Activated CD4-positive, alpha-beta memory T cell treated with anti-CD3 and anti-CD28 coated beads, Interleukin-2, amount 10 ng/mL, durations not matched to agents 7 days and 5 days (primary cell): ENCODE measurements at places on chromosomes 3 and 15. TPM values are rescaled to one million over a fixed set of nuclear protein-coding genes. Genes with fewer than 3 reads are reported as not detected.

DNA sequence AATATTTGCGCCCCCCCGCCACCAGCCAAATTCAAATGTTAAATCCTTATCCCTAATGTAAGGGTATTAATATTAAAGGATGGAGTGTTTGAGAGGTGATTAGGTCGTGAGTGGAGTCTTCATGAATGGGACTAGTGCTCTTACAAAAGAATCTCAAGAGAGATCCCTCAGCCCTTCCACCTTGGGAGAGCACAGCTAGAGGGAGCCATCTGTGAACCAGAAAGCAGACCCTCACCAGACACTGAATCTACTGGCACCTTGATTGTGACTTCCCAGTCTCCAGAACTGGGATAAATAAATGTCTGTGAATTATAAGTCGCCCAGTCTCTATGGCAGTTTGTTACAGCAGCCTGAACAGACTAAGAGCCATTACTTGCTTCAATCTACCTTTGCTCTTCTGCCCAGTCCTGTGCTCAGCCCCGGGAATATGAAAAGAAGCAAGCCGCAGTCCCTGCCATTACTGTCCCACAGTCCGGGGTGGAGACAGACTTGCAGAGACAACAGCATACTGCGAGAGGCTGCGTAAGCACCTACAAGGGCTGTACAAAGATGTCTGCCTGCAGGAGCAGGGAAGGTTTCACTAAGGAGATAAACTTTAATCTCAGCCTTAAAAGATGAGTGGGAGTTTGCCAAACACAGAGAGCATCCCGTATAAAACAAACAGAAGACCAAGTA, 110.7 kb upstream of the TMCO5A start:
- no peak overlapping the region for H3K27ac ChIP-seq
- no peak overlapping the region for H3K4me3 ChIP-seq
- no peaks in the 10 kb centered on the region for H3K36me3 ChIP-seq
- H3K27me3 ChIP-seq, result peaks cover 4% of the 10 kb centered on the region

GRCh38 chr15:69518806-69519205, 66.2 kb downstream of the RPLP1 start:
- H3K36me3 ChIP-seq, result no peaks in the 10 kb centered on the region
- H3K4me1 ChIP-seq, result no peaks in the 10 kb centered on the region
- DNase-seq, result no peak
- no peak overlapping the region for H3K27ac ChIP-seq

DNA sequence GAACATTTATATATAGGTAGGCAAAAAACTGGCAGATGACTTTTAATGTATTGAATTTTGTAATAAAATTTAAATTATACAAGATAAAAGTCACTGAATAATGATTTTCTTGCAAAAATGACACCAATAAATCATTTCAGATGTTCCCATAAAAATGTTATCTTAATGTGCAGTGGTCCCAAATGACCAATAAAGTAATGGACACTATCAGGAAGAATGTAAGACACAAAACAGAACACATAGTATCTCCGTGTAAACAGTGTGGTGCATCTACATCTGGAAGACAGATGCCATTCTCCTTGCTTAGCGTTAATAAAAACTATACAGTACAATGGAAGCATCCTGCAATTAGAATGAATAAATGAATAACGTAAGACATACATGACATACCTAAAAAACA, 41.5 kb downstream of the FGF7 start:
- H3K36me3 ChIP-seq, result no peaks in the 10 kb centered on the region
- no peak overlapping the region for H3K27ac ChIP-seq
- DNase-seq, result no peak
- H3K4me1 ChIP-seq, result peaks cover 8% of the 10 kb centered on the region
- no peak overlapping the region for H3K4me3 ChIP-seq

DNA sequence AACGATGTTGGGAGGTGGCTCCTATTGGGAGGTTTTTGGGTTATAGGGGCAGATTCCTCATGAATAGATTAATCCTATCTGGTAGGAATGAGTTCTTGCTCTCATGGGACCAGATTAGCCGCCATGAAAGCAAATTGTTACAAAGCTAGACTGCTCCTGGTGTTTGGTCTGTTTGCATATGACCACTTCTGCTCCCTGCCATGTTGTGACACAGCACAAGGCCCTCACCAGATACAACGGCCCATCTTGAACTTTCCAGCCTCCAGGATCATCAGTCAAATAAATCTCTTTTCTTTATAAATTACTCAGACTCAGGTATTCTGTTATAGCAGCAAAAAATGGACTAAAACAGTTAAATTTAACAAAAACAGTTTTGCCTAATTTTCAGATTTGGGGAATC, 34.4 kb downstream of the TRIM42 start:
- H3K36me3 ChIP-seq, result no peaks in the 10 kb centered on the region
- H3K4me1 ChIP-seq, result no peaks in the 10 kb centered on the region
- no peak for DNase-seq
- no peak overlapping the region for H3K4me3 ChIP-seq
- no peak overlapping the region for H3K27ac ChIP-seq

- no peaks in the 10 kb centered on the region for H3K4me1 ChIP-seq
- DNase-seq, result no peak
- no peak overlapping the region for H3K4me3 ChIP-seq
Measured at GRCh38 chr3:102336130-102336529, 98.7 kb upstream of the ZPLD1 start.

DNA sequence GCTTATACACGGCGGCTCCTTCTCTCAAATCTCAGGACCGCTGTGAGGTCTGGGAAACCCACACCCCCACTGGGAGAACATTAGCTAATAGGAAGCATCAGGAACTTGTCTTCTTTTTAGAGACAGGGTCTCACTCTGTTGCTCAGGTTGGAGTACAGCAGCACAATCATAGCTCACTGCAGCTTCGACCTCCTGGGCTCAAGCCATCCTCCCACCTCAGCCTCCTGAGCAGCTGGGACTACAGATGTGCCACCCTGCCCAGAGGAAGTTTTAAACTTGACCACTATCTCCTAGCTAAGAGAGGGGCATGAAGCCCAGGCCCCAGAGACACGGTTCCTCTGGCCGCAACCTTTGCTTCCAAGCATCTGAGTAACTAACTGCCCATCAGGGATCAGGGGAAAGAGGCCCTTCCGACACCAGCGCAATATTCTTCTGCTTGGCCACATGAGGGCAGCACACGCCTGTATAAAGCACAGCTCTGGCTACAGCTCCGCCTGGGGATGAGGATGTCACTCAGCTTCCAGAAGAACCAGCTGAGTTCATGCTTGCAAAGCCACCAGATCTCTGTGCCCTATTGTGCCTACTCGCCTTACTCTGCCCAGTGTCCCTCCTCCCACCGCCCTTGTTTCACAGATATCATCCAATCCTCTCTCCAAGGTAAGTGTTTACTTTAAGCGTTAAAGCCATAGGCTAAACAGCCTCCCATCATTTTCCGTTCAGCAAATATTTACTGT, 57.6 kb upstream of the SLC6A11 start:
- no peak overlapping the region for H3K4me3 ChIP-seq
- no peaks in the 10 kb centered on the region for H3K36me3 ChIP-seq
- DNase-seq, result peak; percentile 53

DNA sequence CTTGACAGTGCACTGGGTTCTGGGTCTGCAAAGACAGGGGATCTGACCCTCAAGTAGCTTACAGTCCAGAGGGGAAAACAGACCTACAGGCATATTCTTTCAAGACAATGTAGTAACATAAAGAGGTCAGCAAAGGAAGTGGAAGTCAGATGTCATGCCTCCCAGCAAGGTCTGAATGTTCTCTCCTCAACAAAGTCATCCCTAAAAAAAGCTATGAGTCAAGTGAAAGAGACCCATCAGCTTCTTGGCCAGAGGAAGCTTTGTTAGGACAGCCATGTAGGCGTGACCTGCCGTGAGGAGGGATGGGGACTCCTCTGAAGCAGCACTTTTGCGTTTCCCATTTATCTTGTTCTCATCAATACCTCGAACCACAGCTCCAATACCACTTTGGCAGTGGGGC, 331.6 kb upstream of the NR2F2 start:
- no peaks in the 10 kb centered on the region for H3K36me3 ChIP-seq
- H3K4me3 ChIP-seq, result no peak overlapping the region
- no peak overlapping the region for H3K27ac ChIP-seq
- DNase-seq, result no peak

- H3K36me3 ChIP-seq, result no peaks in the 10 kb centered on the region
- H3K27me3 ChIP-seq, result no peaks in the 10 kb centered on the region
- H3K4me1 ChIP-seq, result no peaks in the 10 kb centered on the region
- H3K4me3 ChIP-seq, result no peak overlapping the region
Measured at GRCh38 chr3:49647741-49648140, 26.4 kb upstream of the APEH start.

DNA sequence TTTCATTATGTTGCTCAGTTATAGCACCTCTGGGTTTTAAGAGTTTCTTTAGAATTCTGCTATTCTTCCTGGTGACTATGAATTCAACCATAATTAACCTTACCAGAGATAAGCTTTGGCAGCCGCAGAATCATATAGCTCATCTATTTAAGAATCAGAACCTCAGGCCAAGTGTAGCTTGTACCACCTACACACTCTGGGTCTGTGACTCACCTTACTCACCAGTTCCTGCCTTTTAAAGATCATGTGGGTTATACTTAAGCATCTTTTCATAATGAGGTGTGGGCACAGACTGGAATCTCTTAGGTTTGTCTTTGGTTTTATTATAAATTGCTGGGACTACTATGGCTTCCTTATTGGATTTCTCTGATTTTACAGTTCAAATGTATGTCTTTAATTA, 21.9 kb downstream of the CDV3 start:
- no peak for DNase-seq
- H3K36me3 ChIP-seq, result peaks cover 23% of the 10 kb centered on the region
- no peak overlapping the region for H3K4me3 ChIP-seq
- no peaks in the 10 kb centered on the region for H3K27me3 ChIP-seq

GRCh38 chr3:2908693-2909351, 201.4 kb downstream of the IL5RA start:
- no peak for DNase-seq
- no peak overlapping the region for H3K27ac ChIP-seq
- no peaks in the 10 kb centered on the region for H3K36me3 ChIP-seq
- H3K4me1 ChIP-seq, result no peaks in the 10 kb centered on the region
- no peak overlapping the region for H3K4me3 ChIP-seq
- peaks cover 1% of the 10 kb centered on the region for H3K27me3 ChIP-seq

- peak overlapping the region; percentile 91 for H3K4me3 ChIP-seq
- peaks cover 51% of the 10 kb centered on the region for H3K36me3 ChIP-seq
- H3K27me3 ChIP-seq, result no peaks in the 10 kb centered on the region
- DNase-seq, result no peak
- peaks cover 41% of the 10 kb centered on the region for H3K4me1 ChIP-seq
Measured at GRCh38 chr15:43330780-43331087, 361 bp upstream of the LCMT2 start.

DNA sequence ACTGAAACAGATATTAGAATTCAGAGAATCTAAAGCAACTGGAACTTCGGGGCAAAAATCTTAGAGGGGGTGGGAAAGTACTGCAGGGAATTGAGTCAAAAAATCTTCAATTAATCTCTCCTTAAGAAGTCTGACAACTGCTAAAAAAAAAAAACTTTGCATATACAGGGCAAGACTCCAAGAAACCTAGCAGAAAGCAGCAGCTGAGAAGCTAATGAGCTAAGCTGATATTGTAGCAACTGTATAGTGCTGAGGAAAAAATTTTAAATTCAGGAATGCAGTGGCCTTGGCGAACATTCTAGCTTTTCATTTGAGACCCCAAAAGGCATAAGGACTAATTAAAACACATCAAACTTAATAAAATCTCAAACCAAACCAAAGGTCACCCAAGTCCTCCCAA, 113.6 kb downstream of the SCAPER start:
- H3K4me1 ChIP-seq, result no peaks in the 10 kb centered on the region
- H3K27me3 ChIP-seq, result no peaks in the 10 kb centered on the region
- no peak for DNase-seq
- no peak overlapping the region for H3K27ac ChIP-seq
- H3K4me3 ChIP-seq, result no peak overlapping the region
- peaks cover 33% of the 10 kb centered on the region for H3K36me3 ChIP-seq

GRCh38 chr15:40240619-40241221, 1.9 kb downstream of the PAK6 start:
- H3K27ac ChIP-seq, result no peak overlapping the region
- no peaks in the 10 kb centered on the region for H3K36me3 ChIP-seq
- no peak overlapping the region for H3K4me3 ChIP-seq
- DNase-seq, result no peak
- H3K27me3 ChIP-seq, result peaks cover 21% of the 10 kb centered on the region

DNA sequence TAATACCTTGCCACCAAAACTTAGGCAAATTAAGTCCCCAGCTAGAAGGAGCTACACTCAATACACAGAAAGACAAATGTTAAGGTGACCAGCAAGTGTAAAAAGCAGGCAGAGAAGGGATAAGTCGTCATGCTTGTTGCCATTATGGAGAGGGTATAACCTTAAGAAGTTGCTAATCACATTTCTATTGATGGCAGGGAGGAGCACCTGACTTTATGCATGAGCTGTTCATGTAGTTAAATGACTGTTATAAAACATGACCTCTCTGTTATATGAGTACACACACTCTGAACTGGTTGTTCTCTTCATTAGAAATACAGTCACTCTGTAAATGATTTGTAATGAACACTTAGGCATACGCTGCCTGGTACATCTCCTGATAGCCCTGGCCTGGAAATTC, 6.6 kb upstream of the CCNL1 start:
- no peak overlapping the region for H3K27ac ChIP-seq
- H3K27me3 ChIP-seq, result peaks cover 4% of the 10 kb centered on the region
- no peak for DNase-seq
- H3K4me1 ChIP-seq, result peaks cover 16% of the 10 kb centered on the region
- H3K4me3 ChIP-seq, result no peak overlapping the region

DNA sequence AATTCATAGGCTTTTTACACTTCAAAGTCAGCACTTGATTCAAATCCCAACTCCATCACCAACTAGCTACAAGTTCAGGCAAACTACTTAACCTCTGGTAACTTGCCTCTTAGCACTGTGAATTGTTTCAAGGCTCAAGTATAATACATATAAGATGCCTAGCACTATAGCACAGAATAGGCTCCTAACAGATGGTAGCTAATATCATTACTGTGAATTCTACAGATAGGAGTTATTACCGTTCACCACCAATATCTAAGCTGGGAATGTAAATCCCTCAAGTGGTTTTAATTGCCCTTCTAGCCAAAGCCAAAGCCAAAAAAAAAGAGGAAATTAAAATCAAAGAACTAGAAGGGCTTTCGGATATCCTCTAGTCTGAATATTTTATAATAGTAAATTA, 15.4 kb downstream of the DLG1 start:
- H3K4me1 ChIP-seq, result no peaks in the 10 kb centered on the region
- no peak overlapping the region for H3K27ac ChIP-seq
- H3K36me3 ChIP-seq, result peaks cover 58% of the 10 kb centered on the region
- no peak for DNase-seq

DNA sequence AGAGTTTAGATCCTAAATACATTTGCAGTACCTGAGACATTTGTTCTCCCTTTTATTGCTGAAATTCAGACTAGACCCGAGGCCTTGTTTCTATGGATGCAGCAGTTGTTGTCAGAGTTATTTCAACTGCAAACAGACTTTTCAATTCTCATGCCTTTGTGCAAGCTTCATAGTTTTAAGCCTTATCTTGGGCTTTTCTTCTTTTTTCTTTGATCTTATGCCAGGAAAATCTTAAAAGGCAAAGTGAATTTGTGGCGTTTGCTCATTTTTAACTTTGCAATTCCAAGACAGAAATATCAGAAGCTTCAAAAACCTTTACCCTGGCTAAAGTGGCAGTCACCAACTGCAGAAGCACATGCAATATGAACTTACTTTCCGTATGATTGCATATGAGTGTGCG, 576.7 kb downstream of the DIPK2A start:
- H3K4me3 ChIP-seq, result no peak overlapping the region
- DNase-seq, result no peak
- H3K27me3 ChIP-seq, result no peaks in the 10 kb centered on the region
- no peak overlapping the region for H3K27ac ChIP-seq
- H3K36me3 ChIP-seq, result no peaks in the 10 kb centered on the region
- H3K4me1 ChIP-seq, result no peaks in the 10 kb centered on the region

Gene SLC26A6
- total RNA-seq, result 55.4 TPM

Gene CSNK1G1
- 28.2 TPM for total RNA-seq

Gene ALPK3
- 0.20 TPM for total RNA-seq

Gene PPP1R14D
- total RNA-seq, result not detected

Gene SCG3
- total RNA-seq, result not detected

Gene CSPG4
- total RNA-seq, result not detected

Gene IRAK2
- total RNA-seq, result 5.2 TPM

Gene CYP1A1
- 2.1 TPM for total RNA-seq

Gene DUOX1
- 0.08 TPM for total RNA-seq
